ENCODE measurements at places on chromosomes 12 and 14.
A peak's percentile ranks its signal among the peaks of the same experiment; 100 is the strongest.

DNA sequence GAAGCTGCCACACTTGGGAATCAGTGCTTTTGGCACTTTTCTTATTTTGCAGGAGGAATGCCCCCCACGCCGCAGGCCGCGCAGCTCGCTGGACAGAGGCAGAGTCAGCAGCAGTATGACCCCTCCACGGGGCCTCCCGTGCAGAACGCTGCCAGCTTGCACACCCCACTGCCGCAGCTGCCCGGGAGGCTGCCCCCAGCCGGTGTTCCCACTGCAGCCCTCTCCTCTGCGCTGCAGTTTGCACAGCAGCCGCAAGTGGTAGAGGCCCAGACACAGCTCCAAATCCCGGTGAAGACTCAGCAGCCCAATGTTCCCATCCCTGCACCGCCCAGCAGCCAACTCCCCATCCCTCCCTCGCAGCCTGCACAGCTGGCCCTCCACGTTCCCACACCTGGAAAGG lies 32.3 kb downstream of the EP400 start:
- no peak for DNase-seq

DNA sequence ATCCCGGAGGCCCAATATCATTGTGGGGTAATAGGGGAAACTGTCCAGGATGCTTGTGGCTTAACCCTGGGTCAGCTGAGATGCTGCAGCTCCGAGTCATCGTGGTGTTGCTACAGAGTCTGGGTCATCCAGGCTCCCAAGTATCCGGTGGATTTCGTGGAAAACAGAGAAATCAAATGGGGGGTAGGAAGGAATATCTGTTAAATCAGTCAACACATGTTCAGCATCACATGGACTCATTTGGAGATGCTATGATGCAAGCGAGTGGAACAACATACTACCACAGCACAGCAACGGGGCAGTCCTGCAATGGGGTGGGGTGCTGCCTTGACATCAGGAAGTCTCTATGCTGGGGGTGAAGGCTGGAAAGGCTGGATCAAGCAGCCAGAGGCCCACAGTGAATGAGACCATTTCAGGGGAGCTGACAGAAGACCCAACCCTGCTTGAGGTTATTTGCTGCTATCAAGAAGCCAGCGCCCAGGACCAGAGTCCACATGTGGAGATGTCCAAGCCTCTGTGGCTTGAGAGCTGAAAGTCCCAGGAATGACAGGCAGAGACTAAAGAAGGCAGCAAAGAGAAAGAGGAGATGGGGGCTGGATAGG lies 22.9 kb downstream of the VDR start:
- no peak for DNase-seq

DNA sequence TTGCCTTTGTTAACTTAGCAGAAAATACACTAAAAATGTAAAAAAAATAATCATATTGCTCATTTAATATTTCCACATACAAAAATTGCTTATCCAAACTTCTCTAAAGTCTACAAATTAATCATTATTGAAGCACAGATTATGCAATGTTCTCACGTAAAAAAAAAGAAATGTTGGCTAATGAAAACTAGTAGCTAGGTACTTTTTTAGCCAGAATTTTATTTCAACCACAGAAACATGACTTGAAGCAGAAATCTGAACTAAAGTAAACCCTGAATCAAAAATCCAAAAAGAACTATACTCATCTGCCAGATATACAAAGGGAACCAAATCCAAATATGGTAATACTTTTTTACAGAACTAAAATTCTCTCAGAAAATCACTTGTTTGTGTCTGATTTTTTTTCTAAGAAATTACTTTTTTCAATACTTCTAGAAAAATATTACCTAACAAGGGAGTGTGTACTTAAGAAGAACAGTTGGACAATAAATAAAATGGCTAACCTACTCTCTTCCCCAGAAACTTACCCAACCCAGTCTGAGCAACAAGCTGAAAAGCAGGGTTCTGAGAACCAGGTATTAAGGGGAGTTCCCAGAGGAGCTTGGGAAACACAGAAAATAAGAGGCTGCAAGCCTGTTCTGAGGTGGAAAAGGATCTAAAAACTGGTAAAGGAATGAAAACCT lies 78.4 kb upstream of the RAP1B start:
- no peak for DNase-seq

GRCh38 chr12:11553871-11554533 lies 95.5 kb upstream of the ETV6 start:
- peak; percentile 82 for DNase-seq

DNA sequence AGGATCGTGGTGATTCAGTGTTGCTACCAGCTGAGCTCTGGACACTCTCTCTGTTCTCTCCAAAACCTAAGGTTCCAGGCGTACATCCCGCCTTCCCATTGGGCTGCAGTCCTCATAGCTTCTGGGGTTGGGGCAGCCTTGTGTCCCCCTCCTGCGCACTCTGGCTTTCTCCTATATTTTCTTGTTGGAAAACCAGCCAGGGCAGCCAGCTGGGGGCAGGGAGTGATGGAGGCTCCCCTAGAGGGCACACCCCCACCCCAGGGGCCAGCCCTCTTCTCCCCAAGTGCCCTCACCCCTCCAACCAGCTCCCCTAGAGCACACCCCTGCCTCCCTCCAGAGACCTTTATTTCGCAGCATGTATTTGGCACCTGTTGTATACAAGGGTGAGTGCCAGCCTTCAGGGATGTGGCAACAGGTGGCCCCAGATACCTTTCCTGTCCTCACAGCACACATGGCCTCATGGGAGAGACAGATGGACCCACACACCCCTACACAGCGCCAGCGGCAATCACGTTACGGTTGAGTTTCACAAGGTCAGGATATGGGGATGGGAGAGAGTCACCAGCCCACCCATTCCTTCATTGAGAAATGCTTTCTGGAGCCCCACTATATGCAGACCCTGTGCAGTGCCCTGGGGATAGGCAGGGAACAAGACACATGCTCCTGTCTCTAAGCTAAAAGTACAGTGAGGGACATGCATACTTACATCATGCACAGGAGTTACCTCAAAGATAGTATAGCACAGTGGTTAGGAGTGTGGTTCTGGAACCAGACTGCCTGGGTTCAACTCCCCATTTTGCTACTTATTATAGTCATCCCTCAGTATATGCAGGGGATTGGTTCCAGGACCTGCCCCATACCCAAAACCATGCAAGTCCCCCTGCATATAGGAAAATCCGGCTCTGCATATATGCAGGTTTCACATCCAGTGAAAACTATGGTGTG lies 141.1 kb downstream of the PHETA1 start:
- DNase-seq: no peak

DNA sequence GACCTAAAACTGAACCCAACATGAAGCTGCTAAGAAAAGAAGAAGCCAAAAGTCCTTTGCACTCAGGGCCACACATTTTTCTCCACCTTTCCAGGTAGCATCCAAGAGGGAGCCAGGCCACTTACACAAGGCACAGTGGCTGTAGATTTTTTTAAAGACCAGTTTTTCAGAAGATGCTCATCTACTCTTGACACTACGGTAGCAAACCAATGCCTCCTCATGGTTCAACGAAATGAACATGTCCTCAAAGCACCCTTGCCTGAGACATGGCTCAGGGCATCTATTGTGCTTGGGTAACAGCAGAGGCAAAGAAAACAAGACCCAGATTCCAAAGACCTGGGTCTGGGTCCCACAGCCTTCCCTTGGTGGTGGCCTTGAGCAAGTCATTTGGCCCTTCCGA lies 22.3 kb downstream of the PRIMA1 start:
- no peak for DNase-seq

DNA sequence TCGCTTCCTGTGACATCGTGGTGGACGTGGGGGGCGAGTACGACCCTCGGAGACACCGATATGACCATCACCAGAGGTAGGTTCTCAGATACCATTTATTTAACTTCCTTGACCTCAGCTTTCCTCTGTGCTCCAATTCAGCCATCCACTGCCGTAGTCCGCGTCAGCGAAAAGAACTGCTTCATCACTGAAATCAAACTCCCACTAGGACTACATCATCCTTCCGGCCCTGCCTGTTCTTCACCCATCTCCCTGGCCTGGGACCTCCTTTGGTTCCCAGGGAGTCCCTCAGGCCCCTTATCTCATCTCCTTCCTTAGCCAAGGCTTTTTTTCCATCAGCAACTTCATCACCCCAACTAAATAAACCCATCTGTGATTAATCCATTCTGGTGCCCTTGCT lies 692 bp downstream of the MYG1 start:
- no peak for DNase-seq

DNA sequence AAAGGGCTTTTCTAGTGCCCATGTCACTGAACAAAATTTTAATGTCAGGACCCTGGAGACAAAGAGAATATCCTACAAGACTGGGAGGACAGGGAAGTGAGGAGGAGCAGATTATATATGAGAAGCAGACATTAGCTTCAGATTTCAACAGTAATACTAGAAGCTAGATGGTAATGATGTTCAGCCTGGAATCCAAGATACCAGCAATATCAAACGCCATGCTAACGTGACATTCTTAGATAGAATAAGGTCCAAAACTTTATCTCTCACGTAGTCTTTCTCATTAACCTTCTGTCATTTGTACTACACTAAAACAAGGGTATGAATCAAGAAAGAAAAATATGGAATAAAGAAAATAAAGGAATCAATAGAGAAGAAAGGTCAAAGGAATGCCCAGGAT lies 18.7 kb downstream of the SOS2 start:
- DNase-seq: no peak

- peak; percentile 76 for DNase-seq
These were observed 58.1 kb downstream of the ETV6 start for GRCh38 chr12:11707535-11707934.

GRCh38 chr14:21300892-21301291 lies 21.0 kb downstream of the RPGRIP1 start:
- peak; percentile 29 for DNase-seq

DNA sequence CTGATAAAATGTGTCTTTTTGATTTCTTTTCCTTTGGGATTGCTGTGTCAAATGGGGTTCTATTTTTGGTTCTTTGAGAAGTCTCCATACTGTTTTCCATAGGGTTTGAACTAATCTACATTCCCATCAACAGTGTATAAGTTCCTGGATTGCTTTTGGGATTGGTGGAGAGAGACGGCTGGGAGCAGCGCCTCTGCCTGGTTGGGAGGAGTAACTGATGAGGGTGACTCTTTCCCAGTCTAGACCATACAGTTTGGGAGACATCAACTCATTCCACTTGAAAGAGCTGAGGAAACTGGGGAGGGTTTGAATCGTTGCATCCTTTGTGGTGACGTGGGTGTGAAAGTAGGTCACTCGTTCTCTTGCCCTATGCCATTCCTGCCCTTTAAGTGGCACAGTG lies 42.3 kb upstream of the KCNA1 start:
- no peak for DNase-seq

DNA sequence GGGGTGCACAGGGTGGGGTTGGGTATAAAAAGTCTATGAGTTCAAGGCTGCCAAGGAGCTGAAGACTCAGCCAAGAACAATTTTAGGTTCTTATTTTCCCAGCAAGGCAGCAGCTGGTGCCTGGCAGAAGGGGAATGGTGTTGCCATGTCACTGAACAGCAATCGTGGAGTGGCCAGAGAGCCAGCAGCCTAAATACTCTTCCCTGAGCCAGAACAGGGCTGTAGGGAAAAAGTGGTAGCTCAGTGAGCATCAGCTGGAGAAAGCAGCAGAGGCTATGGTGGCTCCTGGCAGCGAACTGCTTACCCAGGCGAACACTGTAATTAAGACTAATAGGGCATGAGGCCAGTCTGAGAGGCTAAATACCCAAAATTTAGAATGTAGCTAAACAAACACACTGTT lies 334.9 kb downstream of the RMST start:
- DNase-seq: no peak

- no peak for DNase-seq
These were observed 519 bp downstream of the MORN3 start for GRCh38 chr12:121668750-121669520.

- no peak for DNase-seq
These were observed 176.2 kb upstream of the PDZRN4 start for GRCh38 chr12:41011939-41012338.

DNA sequence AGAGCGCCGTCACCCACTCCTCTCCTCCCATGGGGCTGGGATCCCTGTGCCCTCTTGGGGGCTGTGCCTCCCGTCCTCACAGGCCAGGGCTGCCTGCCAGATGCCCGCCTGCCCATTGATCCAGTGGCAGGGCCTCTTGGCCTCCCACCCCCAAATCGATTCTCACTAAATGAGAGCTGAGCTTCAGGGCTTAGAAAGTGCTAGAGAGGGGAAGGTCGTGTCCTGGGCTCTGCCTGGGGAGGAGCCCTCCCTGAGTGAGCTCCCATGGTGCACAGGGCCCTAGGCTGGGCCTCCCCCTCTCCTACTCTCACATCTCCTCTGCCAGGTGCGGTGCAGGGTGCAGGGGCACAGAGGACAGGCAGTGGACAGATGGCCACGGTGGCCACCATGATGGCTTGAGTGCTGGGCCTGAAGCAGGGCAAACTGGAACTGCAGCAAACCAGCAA lies 9.2 kb downstream of the BEGAIN start:
- DNase-seq: no peak

DNA sequence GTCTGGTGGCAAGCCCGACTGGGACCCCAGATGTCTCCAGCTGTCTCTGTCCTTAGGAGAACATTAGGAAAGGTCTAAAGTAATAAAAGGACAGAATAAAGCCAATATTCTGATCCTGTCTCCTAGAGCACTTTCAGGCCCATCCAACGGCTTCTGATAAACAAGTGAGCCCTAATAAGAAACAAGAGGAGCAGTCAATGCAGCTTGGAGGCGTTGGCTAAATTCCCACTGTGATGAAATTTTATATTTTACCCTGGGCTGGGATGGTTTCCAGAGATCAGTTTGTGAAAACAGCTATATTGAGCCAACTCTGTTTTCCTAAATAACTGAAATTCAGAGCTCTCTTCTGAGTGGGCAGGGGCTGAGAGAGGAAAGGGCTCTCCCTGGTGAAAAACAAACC lies 55.5 kb upstream of the SRRM4 start:
- no peak for DNase-seq

GRCh38 chr14:24150567-24150966 lies 3.3 kb downstream of the RNF31 start:
- no peak for DNase-seq

GRCh38 chr12:26870491-26871419 lies 37.8 kb upstream of the ITPR2 start:
- peak; percentile 96 for DNase-seq

- no peak for DNase-seq
These were observed 41.6 kb upstream of the CSRP2 start for GRCh38 chr12:76920172-76921099.

DNA sequence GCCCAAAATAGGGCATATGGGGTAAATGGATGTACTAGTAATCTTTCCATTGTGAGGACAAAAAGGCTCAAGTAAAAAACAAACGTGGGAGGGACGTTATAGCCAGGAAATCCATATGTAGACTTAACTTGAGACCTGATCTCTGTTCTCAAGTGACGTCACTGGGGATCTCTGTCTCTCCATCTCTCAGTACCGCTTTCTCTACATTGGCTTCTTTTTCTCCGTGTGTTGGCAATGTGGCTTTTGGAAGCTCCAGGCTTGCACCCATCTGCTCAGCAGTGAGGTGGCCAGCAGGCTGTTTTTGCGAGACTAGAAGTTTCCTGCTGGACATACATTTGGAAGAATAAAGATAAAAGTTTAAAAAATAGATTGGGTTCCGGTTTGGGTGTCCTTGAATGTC lies 66.0 kb upstream of the NRXN3 start:
- no peak for DNase-seq

DNA sequence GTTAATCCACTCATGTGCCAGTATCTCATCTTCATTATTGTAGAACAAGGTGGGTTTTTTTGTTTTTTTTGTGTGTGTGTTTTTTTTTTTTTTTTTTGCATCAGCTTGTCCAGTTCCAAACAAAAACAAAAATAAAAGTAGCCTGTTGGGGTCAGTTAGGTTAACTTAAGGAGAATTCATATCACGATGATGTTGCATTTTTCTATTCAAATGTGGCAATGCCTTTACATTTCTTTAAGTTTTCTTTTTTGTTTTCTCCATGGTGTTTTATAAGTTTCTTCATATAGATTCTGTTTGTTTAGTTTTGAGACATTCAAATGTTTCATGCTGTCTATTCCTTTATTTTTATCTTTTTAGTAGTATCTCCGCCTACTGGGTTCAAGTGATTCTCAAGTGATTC lies 16.2 kb upstream of the CATSPERB start:
- no peak for DNase-seq
